ENCODE measurements at places on chromosomes 12 and 14.

DNA sequence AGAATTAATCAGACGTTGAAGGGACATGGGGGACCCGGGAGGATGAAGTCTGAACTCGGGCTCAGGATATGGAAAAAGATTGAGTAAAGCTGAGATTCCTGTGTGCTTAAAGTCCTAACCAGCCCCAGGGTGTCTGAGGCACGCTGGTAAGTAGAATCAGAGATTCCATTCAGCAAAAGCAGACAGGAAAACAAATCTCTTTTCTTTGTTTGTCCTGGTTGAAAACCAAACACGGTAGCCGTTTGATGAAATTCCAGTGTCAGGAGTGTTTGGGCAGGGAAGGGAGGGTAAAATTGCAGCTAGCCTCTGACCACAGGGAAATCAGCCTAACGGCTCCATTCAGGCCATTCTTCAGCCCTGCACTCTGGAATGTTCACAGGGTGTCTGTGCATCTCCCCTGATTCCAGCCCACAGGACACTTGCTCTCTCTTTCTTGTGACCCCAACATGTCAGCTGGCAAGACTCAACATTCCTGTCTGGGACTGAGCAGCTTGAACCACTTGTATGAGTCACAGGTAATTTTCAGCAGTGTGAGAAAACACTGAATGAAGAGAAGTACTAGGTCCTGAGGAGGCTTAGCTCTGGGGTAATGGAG, 31.0 kb downstream of the NINJ2 start:
- no peak for DNase-seq

GRCh38 chr14:68775614-68776126, 17.2 kb downstream of the ZFP36L1 start:
- DNase-seq: no peak

DNA sequence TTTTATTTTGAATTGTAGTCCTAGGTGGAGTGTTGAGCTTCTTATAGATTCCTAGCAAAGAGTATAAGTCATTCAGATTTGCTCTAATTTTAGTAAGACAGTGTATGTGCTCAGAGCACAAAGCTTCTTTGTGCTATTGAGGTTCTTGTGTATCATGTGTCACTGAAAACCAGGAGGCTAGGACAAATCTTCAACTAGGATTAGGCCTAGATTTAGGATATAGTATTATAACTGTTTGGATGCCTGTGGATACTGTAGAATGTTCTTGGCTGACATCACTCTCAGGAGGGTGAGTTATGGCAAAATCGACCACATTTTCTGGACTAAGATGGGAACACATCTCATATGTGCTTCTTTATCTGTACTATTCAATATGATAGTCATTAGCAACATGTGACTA, 86.5 kb downstream of the DHRS2 start:
- no peak for DNase-seq

DNA sequence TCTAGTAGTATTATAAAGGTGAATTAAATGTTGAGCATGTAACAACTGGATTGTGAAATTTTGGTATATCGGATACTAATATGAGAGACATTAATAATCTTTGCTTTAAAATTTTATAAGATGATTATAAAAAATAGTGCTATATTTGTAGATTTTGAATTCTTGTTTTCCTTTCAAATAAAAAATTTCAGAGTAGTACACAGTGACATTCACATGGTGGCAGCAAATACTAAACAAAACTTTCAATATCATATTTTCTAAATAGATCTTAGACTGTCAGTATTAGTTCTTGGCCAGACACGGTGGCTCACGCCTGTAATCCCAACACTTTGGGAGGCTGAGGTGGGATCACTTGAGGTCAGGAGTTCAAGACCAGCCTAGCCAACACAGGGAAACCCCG, 166.0 kb downstream of the NAV3 start:
- no peak for DNase-seq

- no peak for DNase-seq
Observed at GRCh38 chr12:12872934-12873275, 18.5 kb upstream of the GPRC5A start.

- DNase-seq: no peak
Observed at GRCh38 chr12:131260954-131261353, 307.2 kb downstream of the ADGRD1 start.

DNA sequence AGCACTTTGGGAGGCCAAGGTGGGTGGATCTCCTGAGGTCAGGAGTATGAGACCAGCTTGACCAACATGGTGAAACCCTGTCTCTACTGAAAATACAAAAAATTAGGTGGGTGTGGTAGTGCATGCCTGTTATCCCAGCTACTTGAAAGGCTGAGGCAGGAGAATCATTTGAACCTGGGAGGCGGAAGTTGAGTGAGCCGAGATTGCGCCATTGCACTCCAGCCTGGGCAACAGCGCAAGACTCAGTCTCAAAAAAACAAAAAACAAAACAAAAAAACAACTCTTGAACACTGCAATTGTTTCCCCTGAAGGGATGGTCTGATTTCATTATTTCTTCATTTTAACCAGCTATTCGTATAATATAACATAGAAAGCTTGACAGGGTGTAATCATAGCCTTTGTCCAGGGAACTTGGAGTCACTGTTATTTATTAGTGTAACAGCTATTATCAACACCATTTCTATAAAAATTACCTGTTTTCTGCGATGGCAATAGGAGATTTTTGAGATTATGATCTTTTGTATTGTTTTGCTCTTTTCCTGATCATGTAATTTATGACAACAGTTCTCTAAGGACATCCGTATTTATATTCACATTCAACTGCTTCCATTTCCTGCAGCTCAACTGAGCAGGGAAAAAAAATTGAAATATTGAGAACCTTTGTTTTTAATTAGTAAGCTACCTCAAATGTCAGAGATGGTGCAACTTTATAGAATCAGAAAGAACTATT, 94.7 kb downstream of the DIP2B start:
- no peak for DNase-seq

DNA sequence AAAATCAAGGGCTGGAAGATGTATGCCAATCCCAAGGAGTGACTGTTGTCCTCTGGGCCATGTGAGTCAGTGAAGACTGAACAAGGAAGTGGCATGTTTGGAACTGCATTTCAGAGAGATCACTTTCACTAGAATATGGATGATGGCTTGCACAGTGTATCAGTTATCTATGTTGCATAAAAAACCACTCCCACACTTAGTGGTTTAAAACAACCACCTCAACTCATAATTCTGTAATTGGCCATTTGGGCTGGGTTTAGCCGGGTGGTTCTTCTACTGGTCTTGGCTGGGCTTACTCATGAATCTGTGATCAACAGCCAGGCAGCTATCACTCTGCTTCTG, 15.4 kb downstream of the BDKRB1 start:
- DNase-seq: no peak

GRCh38 chr12:106975993-106976658, 10.8 kb downstream of the MTERF2 start:
- no peak for DNase-seq

DNA sequence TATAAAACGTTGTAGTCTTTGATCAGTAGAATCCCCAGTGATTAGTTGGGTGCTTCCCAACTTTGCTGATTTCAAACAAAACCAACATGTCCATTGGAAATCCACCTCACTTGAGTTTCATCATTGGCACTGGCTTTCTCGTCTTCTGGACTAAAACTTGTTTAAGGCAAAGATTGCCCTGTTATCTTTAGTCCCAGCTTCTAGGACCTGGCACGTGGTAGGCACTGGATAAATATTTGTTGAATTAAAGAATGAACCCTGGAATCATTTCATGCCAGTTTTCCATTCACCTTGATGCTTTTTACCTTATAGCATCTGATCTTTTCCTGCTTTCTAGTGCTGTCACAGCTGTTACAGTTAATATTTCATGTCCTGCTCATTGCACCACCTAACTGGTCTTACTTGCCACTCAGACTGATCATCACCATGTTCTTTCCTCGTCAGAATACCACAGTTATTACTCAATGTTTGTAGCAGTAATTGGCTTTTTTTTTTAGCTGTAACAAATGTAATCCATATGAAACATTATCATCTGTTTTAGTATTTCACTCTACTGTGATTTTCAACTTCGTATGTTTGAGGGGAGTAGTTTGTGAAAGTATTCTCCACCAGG, 7.3 kb upstream of the C12orf50 start:
- DNase-seq: no peak

DNA sequence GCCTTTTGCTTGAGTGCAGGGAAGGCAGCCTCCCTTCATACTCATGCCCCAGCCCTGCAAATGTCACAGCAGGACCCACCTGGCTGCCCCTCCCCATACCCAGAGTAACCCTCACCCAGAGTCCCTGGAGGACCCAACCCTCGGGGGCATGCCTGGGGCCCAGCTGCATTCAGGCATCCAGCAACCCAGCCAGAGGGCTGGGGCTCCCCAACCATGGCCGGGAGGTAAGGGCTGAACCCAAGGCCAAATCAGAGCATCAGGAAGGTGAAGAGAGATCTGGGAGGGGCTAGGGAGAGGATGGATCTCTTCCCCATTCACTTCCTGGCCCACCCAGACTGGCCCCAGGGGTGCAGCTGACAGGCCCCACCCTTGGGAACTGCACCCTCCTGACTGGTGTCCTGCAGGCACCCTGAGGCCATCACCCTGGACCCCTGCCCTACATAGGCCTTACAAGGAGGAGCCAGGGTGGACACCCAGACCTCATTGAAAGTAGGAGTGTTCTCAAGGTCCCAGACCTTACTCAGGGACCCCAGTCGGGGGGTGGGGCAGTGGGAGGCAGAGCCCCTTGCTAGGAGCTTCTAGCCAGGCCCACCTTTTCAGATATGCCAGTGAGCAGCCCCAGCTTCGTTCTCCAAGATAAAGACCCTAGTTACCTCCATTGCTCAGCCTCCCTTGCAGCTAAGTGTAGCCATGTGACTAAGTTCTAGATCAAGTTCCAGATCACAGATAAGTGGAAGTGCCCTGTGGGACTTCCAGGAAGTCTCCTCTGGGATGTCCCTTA, 849 bp upstream of the PLD4 start:
- no peak for DNase-seq

DNA sequence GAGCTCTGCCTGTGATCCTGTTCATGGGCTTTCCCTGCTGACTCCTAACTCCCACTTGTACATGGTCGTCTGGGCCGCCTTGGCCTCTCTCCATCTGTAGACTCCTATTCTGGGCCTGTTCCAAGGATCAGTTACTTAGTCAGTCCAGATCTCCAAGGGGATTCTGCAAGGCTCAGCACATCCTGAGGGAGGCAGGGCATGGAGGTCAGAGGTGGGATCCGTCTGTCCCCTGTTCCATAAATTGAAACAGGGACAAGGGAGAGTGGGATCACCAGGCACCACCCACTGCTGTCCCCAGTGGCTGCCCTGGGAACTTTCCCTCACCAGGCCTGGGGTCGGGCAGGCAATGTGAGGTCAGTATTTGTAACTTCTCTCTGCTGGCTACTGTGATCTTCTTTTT, 43.5 kb downstream of the KCTD10 start:
- no peak for DNase-seq

- DNase-seq: no peak
Observed at GRCh38 chr12:92442782-92443181, 260.0 kb upstream of the PLEKHG7 start.

DNA sequence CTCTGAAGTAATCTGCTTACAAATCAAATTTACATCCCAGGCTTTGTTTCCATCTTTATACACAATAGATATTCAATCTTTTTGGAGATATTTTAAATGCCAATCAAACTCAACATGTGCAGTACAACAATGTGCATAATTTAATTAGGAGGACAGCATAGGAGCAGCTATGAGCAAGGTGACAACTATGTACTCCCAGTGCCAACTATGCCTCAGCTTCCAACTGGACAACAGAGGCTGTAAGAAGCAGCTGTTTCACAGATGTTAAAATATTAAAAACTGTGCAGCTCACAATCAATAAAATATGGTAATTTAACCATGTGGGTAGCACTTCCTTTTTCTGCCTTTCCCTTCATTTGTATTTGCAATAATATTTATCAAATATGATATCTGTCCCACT, 99.9 kb downstream of the ST8SIA1 start:
- DNase-seq: no peak

- no peak for DNase-seq
Observed at GRCh38 chr14:91225025-91225424, 19.5 kb downstream of the GPR68 start.

DNA sequence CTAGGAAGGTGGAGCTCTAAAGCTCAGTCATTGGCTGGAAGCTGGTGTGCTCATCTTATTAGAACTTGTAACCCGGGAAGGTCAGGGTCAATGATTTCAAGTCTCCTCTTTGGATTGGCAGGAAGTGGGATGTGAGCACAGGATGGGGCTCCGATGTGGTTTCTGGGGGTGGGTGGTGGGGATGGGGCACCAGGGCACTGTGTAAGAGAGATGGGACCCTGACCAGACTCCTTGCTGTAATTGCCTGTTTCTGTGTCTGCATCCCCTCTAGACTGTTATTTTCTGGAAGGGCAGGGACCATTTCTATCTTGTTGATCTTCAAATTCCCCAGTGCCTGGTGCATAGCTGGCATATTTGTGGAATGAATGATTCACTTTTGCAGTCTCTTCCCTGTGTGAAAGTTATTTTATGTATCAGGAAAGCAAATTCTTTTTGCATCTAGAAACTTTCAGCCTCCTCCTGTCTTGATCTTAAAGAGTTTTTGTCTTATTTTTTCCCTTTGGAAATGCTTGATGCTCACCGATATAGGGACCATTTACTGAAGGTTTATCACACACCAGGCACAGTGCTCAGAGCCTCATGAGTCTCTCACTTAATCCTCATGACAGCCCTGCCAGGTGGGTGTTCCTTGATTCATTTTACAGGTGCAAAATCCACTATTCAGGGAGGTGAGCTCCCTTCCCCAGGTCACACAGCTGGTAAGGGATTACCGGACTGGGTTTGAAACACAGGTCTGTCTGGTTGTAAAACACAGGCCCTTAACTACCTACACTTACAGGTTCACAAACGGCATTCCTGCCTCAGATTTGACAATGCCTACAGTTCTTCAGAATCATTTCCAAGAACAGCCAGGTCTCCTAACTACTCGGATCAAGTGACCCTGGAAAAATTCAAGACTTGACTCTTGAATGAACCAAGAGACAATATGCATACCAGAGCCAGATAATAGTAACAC, 86.9 kb upstream of the IGF1 start:
- no peak for DNase-seq

- no peak for DNase-seq
Observed at GRCh38 chr12:34126239-34126641, 103.9 kb downstream of the ALG10 start.

GRCh38 chr12:131946757-131947156, 3.0 kb upstream of the EP400 start:
- no peak for DNase-seq

DNA sequence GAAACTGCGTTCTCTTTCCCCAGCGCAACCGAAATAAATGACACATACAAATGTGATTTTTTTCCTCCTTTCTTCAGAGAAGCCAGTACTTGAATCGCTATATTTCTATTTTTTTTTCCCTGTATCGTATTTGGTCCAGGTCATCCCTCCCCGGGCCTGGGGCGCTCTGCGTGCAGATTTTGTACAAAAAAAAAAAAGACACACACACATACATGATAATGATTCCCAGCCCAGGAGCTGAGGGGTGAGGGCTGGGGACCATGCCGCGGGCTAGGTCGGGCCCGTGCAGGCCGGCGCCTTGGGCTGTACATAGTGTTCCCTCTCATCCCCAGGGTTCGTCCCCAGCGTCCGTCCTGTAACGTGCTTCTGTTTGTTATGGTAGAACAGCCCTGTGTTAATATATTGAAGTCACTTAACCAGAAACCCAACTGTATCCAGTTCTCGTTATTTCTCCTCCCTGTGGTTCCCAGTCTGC, 3.0 kb downstream of the HOXC9 start:
- no peak for DNase-seq

- DNase-seq: no peak
Observed at GRCh38 chr12:124702736-124703135, 135.3 kb upstream of the NCOR2 start.

GRCh38 chr14:53663709-53664108, 292.9 kb downstream of the BMP4 start:
- no peak for DNase-seq

Data from effector CD8-positive, alpha-beta T cell (primary cell).